ENCODE measurements at places on chromosomes 3 and 15. TPM values are rescaled to one million over a fixed set of nuclear protein-coding genes. Genes with fewer than 3 reads are reported as not detected.

GRCh38 chr3:43389388-43390254 is 103.3 kb downstream of the SNRK start:
- H3K4me3 ChIP-seq: no peak overlapping the region
- H3K27me3 ChIP-seq: no peaks in the 10 kb centered on the region
- peak overlapping the region; percentile 86 for H3K27ac ChIP-seq
- peak; percentile 83 for DNase-seq
- H3K36me3 ChIP-seq: no peaks in the 10 kb centered on the region

- no peaks in the 10 kb centered on the region for H3K27me3 ChIP-seq
- DNase-seq: no peak
- H3K4me1 ChIP-seq: no peaks in the 10 kb centered on the region
- H3K4me3 ChIP-seq: no peak overlapping the region
- H3K27ac ChIP-seq: no peak overlapping the region
Measured at GRCh38 chr3:124315215-124316033, 323.5 kb upstream of the ROPN1 start.

The SPINK8 gene
- total RNA-seq: not detected

GRCh38 chr3:158278187-158278586 is 168.3 kb downstream of the RSRC1 start:
- H3K27me3 ChIP-seq: no peaks in the 10 kb centered on the region
- H3K36me3 ChIP-seq: no peaks in the 10 kb centered on the region
- no peak for DNase-seq

GRCh38 chr3:194714137-194714455 is 28.4 kb downstream of the FAM43A start:
- no peaks in the 10 kb centered on the region for H3K27me3 ChIP-seq
- no peaks in the 10 kb centered on the region for H3K36me3 ChIP-seq
- H3K27ac ChIP-seq: no peak overlapping the region

GRCh38 chr3:16365491-16366128 is 100.6 kb downstream of the OXNAD1 start:
- H3K27ac ChIP-seq: no peak overlapping the region
- H3K4me3 ChIP-seq: no peak overlapping the region
- H3K4me1 ChIP-seq: no peaks in the 10 kb centered on the region
- H3K36me3 ChIP-seq: peaks cover 15% of the 10 kb centered on the region

GRCh38 chr3:172658344-172659245 is 52.3 kb downstream of the NCEH1 start:
- H3K27me3 ChIP-seq: no peaks in the 10 kb centered on the region
- DNase-seq: no peak
- no peaks in the 10 kb centered on the region for H3K4me1 ChIP-seq

DNA sequence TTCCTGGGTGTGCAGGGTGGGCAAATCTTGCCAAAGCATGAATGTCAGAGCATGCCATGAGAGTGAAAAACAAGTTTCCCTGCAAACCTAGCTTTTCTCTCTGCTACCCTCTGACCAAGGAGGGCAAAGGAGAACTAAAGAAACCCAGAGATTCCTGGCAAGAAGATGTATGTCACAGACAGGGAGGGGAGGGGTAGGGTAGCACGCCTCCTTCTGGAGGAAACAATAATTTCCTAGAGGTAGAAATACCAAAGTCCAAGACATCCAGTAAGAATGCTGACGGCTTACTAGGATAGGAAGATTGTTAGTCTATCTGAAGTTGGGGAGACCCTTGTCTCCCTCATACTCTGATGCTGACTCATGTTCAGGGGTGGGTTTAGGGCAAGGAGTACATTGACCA is 203.9 kb downstream of the NR1D2 start:
- no peak overlapping the region for H3K4me3 ChIP-seq
- DNase-seq: no peak
- no peak overlapping the region for H3K27ac ChIP-seq

DNA sequence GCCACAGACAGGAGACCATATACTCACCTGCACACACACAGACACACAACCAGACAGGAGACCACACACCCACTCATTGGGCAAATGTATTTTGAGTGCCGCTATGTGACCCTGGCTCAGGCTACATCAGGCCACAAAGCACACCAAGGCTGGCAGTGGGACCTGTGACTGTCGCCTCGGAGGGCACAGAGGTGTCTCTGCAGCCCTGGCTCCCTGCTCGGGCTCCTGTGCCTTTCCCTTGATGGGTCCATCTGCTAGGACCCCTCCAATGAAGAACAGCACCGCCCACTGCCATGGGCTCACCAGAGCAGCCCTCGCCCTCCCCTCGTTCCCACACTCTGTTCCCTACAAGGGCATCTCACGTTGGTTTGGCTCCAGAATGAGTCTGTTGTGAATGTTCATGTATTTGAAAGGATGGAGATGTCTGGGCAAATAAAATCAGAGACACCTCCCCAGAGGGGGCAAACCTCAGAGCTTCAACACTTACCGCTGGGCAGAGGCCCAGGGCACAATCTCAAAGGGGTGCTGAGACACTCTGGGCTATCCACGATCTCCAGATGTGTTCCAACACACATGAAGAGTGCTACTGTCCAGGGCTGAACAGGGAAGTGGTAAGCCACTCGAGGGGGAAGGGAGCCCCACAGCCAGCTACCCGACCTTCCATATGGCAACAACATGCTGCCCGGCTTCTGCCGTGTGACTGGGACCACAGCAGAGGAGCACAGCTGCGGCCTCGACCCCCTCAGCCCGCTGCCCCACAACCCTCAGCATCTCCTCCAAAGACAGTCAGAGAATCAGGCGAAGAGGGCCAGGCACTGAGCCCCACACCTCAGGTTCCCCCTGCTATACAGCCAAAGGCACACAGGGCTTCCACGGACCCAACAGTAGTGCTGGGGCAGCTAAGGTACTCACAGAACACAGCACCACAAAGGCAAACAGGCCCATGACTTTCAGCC is 74.9 kb downstream of the OCA2 start:
- H3K4me3 ChIP-seq: no peak overlapping the region
- no peaks in the 10 kb centered on the region for H3K36me3 ChIP-seq
- peak; percentile 27 for DNase-seq
- H3K4me1 ChIP-seq: no peaks in the 10 kb centered on the region

The DUOX1 gene
- total RNA-seq: 360 TPM

GRCh38 chr3:22121068-22121701 is 370.2 kb upstream of the ZNF385D start:
- no peak overlapping the region for H3K27ac ChIP-seq
- no peaks in the 10 kb centered on the region for H3K27me3 ChIP-seq
- DNase-seq: no peak
- no peak overlapping the region for H3K4me3 ChIP-seq
- H3K4me1 ChIP-seq: no peaks in the 10 kb centered on the region

DNA sequence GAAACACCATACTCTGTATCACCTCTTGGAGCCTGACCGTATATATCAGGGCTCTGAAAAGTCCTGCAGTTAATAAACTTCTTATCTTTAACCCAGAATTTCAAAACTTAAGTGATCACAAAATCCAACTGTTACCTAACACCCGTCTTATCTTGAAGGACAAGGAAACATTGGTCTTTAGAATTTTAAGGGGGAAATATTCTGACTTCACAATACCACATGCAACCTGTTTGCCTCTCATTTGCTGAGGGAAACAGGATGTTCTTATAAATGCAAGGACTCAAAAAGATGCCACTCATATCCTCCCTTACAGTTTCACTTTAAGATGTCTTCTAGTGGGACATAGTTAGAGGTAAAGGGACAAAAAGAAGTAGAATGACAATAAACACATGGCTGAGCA is 67.9 kb downstream of the CRTC3 start:
- H3K27me3 ChIP-seq: no peaks in the 10 kb centered on the region
- no peaks in the 10 kb centered on the region for H3K36me3 ChIP-seq
- DNase-seq: no peak
- peaks cover 56% of the 10 kb centered on the region for H3K4me1 ChIP-seq
- H3K4me3 ChIP-seq: no peak overlapping the region

The FLNB gene
- 111 TPM for total RNA-seq

The SRGAP3 gene
- 17.8 TPM for total RNA-seq

DNA sequence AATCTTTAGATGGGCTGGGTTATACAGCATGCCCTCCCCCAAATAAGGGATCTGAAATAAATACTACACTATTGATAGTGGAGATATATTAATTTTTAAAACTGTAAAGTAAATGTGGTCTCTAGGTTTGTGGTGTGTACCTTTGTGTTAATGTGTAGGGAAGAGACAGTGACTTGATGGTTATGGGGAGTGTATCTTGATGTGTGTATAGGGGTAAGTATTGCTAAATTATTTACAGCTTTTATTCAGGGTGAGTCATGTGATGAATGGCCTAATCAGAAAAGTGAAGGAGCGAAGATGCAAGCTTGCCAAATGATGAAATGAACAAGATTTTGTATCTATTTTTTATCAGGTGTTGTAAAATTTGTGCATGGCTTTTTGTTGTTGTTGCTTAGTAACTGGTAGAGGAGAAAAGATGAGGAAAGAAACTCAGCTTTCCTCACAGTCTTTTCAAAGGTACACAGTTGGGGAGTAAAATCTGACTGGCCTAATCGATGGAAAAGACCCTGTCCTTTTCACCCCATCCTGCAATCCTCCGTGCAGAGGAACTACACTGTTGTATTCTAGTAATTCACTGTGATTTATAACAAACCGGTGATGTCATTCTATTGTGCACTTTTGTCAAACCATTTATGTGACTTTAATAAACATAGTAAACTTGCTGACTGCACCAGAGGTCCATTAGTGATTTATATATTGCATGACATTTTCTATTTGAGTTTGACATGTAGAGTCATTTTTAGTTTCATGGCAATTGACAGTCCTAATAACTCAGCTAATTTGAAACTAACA is 17.7 kb downstream of the FEM1B start:
- H3K27me3 ChIP-seq: no peaks in the 10 kb centered on the region
- H3K27ac ChIP-seq: no peak overlapping the region
- no peak overlapping the region for H3K4me3 ChIP-seq
- peaks cover 13% of the 10 kb centered on the region for H3K4me1 ChIP-seq
- no peak for DNase-seq

- no peaks in the 10 kb centered on the region for H3K27me3 ChIP-seq
- no peak overlapping the region for H3K4me3 ChIP-seq
- H3K36me3 ChIP-seq: peaks cover 38% of the 10 kb centered on the region
- H3K27ac ChIP-seq: no peak overlapping the region
- no peak for DNase-seq
Measured at GRCh38 chr15:43483297-43484128, 9.4 kb downstream of the TP53BP1 start.

The KATNBL1 gene
- 71.2 TPM for total RNA-seq

DNA sequence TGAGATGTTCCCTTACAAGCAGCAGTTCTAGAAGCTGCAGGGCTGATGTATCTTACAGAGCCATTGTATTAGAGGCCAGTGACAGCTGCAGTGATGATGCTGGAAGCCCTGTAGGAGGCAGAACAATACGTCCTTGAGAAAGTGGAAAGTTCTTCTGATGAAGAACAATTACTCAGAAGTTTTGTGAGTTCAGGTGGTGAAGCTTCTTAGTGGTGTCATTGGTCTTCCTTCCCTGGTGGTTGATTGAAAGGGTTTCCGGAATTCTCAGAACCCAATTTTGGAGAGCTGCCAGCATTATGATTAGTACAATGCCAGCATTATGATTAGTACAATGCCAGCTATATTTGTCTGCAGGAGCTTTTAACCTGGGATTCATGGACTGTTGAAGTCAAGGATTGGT is 356.4 kb downstream of the MFSD1 start:
- DNase-seq: no peak
- H3K4me1 ChIP-seq: no peaks in the 10 kb centered on the region
- no peak overlapping the region for H3K4me3 ChIP-seq
- no peak overlapping the region for H3K27ac ChIP-seq
- H3K27me3 ChIP-seq: no peaks in the 10 kb centered on the region

The TICRR gene
- total RNA-seq: 0.55 TPM

DNA sequence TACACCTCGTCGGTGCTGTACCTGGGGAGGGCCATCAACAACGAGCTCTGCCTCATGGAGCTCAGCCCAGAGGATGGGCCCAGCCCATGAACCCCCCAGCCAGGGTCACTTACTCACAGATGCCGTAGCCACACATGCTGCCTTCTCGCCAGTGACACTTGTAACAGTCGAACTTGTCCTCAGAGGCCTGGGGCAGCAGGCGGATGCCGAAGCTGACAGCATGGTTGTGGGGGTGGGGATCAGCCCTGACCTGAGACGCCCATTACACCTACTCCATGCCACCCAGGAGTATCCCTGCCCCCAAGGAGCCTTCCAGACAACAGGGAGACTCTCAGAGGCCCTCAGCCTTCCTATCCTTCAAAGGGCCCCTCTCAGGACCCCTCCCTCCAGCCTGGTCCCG is 12.1 kb downstream of the ALS2CL start:
- H3K4me1 ChIP-seq: no peaks in the 10 kb centered on the region
- H3K36me3 ChIP-seq: peaks cover 64% of the 10 kb centered on the region
- DNase-seq: no peak
- no peaks in the 10 kb centered on the region for H3K27me3 ChIP-seq

The PATL2 gene
- total RNA-seq: 30.4 TPM

- DNase-seq: no peak
- peak overlapping the region; percentile 42 for H3K27ac ChIP-seq
- H3K27me3 ChIP-seq: no peaks in the 10 kb centered on the region
- peaks cover 29% of the 10 kb centered on the region for H3K4me1 ChIP-seq
- H3K4me3 ChIP-seq: no peak overlapping the region
- no peaks in the 10 kb centered on the region for H3K36me3 ChIP-seq
Measured at GRCh38 chr3:57803647-57804081, 47.6 kb downstream of the SLMAP start.

The GABRR3 gene
- not detected for total RNA-seq

DNA sequence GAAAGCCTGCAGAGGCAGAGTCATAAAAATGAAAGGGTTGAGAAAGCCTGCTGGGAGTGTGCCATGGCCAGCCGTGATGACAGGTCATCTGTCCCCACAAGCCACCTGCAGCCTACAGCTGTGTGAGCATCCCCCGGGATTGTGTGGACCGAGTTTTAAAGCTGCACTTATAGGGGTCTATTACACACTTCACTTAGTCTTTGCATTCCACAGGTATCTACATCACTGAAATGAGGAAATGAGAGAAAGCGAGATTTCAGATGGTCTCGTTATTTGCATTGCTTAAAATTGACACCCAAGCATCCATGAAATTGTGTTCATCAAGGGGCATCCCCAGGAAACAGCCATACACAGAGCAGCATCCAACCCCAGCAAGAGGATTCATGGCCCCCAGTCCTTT is 137.6 kb upstream of the TRIM42 start:
- H3K27me3 ChIP-seq: no peaks in the 10 kb centered on the region
- DNase-seq: no peak
- no peaks in the 10 kb centered on the region for H3K36me3 ChIP-seq
- no peak overlapping the region for H3K27ac ChIP-seq

- DNase-seq: no peak
- H3K27me3 ChIP-seq: no peaks in the 10 kb centered on the region
- H3K4me3 ChIP-seq: no peak overlapping the region
- H3K36me3 ChIP-seq: no peaks in the 10 kb centered on the region
- no peaks in the 10 kb centered on the region for H3K4me1 ChIP-seq
- H3K27ac ChIP-seq: no peak overlapping the region
Measured at GRCh38 chr3:100963041-100963440, 30.2 kb downstream of the ABI3BP start.

DNA sequence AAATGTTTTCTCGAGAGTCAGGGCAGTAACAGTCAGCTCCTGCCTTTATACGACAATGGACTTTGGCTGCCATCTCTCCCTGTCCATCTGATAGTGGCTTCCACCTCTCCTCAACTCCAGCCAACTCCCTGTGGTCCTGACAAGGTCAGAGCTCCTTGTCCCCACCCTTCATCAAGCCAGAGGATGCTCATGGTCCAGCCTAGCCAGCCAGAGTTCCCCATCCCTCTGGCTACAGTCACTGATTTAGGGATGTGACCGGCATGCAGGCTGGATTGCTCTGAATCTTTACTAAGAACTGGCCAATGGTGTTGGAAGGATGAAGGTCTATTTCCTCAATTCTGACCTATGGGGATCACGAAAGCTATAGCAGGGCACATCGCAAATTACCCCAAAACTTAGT is 156.1 kb downstream of the OR4M2 start:
- no peaks in the 10 kb centered on the region for H3K4me1 ChIP-seq
- H3K36me3 ChIP-seq: no peaks in the 10 kb centered on the region
- no peak overlapping the region for H3K27ac ChIP-seq
- H3K27me3 ChIP-seq: no peaks in the 10 kb centered on the region

Data from upper lobe of left lung (tissue), 6 donors.